EH (cell line): ENCODE measurements at places on chromosomes 6 and 20.

DNA sequence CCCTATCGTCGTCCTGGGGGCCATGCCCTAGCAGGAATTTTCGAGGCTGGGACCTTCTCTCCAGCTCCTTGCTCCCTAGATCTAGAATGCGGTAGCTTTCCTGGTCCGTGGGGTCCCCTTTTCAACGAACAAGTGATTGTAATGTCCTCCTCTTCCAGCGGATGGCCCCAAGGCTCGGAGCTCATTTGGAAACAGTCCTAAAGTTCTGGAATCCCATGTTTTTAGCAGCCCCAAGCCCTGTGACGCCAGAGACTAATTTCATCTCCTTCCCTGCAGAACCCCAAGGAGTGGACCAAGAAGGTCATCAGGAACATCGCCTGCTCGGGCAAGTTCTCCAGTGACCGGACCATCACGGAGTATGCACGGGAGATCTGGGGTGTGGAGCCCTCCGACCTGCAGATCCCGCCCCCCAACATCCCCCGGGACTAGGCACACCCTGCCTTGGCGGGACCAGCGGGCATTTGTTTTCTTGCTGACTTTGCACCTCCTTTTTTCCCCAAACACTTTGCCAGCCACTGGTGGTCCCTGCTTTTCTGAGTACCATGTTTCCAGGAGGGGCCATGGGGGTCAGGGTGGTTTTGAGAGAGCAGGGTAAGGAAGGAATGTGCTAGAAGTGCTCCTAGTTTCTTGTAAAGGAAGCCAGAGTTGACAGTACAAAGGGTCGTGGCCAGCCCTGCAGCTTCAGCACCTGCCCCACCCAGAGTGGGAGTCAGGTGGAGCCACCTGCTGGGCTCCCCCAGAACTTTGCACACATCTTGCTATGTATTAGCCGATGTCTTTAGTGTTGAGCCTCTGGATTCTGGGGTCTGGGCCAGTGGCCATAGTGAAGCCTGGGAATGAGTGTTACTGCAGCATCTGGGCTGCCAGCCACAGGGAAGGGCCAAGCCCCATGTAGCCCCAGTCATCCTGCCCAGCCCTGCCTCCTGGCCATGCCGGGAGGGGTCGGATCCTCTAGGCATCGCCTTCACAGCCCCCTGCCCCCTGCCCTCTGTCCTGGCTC is 48.5 kb downstream of the PYGB start:
- DNase-seq, result peak; percentile 15

DNA sequence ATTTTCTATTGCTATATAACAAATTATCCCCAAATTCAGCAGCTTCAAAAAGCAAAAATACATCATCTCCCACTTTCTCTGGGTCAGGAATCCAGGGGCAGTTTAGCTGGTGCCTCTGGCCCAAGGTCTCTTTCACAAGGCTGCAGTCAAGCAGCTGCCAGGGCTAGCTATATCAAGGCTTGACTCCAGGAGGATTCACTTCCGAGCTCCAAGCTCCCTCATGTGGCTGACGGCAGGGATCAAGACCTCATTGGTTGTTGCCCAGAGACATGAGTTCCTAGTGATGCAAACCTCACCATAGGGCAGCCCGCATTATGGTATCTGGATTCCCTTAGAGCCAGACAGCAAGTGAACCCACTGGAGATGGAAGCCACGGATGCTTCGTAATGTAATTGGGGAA is 1.3 kb upstream of the VNN1 start:
- peak; percentile 59 for DNase-seq

GRCh38 chr6:48476257-48476656 is 365.3 kb upstream of the PTCHD4 start:
- DNase-seq, result peak; percentile 4

- DNase-seq, result no peak
Observed at GRCh38 chr6:131281471-131282270, 146.4 kb downstream of the AKAP7 start.

GRCh38 chr20:2430538-2430937 is 40.1 kb downstream of the SNRPB start:
- DNase-seq, result no peak

GRCh38 chr20:35597186-35597585 is 18.4 kb upstream of the SPAG4 start:
- no peak for DNase-seq
